Mammary epithelial cell (primary cell): ENCODE measurements at places on chromosomes 6 and 20. TPM values are rescaled to one million over a fixed set of nuclear protein-coding genes. Genes with fewer than 3 reads are reported as not detected.

DNA sequence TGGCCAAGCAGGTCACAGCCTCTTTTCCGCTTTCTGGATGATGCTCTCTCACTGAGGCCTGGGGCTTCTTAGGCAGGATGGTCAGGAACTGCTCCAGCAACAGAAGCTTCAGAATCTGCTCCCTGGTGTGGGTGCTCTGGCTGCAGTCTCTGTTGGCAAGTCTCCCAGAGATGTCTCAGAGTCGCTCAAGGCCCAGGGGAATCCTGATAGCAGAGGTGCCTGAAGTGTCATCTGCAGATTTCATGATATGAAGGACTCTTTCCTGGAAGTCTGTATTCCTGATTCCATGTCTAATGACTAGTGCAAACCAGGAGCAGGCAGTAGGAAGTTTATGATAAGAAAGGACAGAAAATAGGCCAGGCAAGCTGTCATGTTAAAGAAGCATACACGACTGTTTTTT is 20.3 kb downstream of the ZSCAN31 start:
- DNase-seq, result peak; percentile 6

GRCh38 chr6:161079566-161080262 is 88.1 kb downstream of the MAP3K4 start:
- peak; percentile 84 for DNase-seq

DNA sequence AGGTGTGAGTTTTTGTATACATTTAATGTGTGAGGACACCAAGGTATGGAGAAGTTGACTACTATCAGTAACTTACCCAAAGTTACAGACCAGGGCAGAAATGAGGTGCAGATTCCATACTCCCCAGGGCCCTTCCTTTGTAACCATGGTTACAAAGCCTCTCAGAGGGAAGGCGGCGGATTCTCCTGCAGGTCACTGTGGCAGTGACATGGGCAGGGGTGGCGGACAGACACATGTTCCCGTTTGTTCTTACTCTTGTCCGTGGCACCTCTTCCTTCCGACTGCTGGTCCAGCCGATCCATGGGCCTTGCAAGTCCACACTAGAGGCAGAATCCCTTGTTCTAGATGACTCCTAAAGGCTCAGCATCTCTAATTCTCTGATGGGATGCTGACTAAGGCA is 43.0 kb downstream of the PDYN start:
- no peak for DNase-seq

GRCh38 chr6:134123666-134124208 is 71.3 kb upstream of the SLC2A12 start:
- DNase-seq, result peak; percentile 80

SLC16A10 gene
- total RNA-seq, result not detected

DNA sequence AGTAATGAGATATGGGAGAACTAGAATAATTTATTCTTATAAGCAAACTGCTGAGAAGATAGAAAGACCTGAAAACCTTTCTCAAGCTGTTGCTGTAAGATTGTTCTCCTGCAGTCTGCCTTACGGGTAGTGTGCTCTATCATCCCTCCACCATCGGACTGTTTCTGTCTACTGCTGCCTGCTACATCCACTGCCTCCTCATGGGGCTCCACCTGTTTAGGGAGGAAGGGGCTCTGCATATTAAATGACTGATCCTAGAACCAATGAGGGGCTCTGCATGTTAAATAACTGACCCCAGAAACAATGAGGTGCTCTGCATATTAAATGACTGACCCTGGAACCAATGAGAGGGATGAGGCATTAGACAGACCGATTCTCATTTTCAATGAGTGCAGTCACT is 654.6 kb downstream of the KIF16B start:
- DNase-seq, result no peak

GRCh38 chr6:167270499-167271311 is 20.4 kb upstream of the UNC93A start:
- no peak for DNase-seq

DNA sequence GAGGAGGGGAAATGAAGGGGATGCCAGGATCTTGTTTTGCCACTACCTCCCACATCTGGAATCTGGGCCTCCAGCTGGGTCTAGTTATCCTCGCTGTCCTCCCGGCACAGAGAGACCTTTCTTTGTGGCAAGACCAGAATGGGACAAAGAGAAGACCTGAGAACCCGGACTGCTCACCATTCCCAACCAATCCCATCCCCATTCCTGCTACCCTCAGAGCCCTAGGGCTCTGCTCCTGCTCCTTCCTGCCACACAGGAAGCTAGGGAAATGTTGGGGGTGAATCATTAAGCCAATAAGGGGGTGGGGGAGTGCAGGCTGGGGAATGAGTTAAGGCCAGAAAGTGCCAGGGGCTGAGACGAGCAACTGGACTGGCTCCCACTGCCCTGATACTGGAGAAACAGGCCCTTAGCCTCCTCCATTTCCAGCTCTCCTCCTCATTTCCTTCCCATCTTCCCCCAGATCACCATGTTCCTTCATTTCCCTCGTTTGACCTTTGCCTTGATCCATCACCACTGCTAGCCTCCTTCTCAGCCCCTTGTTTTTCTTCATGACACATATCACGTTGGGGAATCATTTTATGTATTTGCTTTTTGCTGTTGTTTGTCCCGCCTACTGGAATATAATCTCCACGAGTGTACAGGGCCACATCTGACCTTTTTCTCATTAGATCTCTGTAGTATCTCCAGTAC is 4.6 kb upstream of the IER3 start:
- peak; percentile 78 for DNase-seq

GRCh38 chr6:56259234-56260077 is 12.1 kb upstream of the COL21A1 start:
- DNase-seq, result peak; percentile 41

- no peak for DNase-seq
These were observed 2.9 kb upstream of the LY6G6D start for GRCh38 chr6:31712296-31712695.

KHDC1L gene
- total RNA-seq, result not detected

- no peak for DNase-seq
These were observed 114.1 kb upstream of the INSM1 start for GRCh38 chr20:20253744-20254330.

DNA sequence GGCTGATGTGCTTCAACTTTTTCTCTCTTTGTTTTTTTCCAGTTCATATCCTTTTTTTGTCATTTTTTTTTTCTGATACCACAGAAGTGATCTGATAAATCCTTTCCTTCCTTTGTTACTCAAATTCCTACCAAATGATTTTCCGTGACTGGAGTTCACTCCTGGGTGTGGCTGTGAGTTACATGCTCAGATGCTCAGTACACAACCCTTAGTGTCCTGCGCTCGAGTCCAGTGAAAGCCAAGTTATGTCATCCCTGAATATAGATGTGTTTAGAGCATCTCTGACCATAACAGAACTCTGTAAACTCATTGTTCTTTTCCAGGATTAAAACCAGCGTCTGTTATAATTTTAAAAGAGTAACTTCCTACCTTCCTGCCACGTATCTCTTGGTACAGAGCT is 147.2 kb upstream of the AKAP12 start:
- no peak for DNase-seq

DAAM2 gene
- total RNA-seq, result not detected in 2 replicates

GRCh38 chr6:17886891-17887290 is 100.5 kb downstream of the KIF13A start:
- DNase-seq, result no peak
